ENCODE measurements at places on chromosomes 1 and 21. TPM values are rescaled to one million over a fixed set of nuclear protein-coding genes. Genes with fewer than 3 reads are reported as not detected.

MPL gene
- 1.3 TPM for polyA plus RNA-seq

- no peak for DNase-seq
Measured at GRCh38 chr1:38489844-38490270, 369.7 kb downstream of the RRAGC start.

C1orf94 gene
- not detected for polyA plus RNA-seq

BRINP2 gene
- polyA plus RNA-seq = 0.14 TPM

GRCh38 chr1:162310337-162310736 is 66.3 kb downstream of the SPATA46 start:
- no peak for DNase-seq

DNA sequence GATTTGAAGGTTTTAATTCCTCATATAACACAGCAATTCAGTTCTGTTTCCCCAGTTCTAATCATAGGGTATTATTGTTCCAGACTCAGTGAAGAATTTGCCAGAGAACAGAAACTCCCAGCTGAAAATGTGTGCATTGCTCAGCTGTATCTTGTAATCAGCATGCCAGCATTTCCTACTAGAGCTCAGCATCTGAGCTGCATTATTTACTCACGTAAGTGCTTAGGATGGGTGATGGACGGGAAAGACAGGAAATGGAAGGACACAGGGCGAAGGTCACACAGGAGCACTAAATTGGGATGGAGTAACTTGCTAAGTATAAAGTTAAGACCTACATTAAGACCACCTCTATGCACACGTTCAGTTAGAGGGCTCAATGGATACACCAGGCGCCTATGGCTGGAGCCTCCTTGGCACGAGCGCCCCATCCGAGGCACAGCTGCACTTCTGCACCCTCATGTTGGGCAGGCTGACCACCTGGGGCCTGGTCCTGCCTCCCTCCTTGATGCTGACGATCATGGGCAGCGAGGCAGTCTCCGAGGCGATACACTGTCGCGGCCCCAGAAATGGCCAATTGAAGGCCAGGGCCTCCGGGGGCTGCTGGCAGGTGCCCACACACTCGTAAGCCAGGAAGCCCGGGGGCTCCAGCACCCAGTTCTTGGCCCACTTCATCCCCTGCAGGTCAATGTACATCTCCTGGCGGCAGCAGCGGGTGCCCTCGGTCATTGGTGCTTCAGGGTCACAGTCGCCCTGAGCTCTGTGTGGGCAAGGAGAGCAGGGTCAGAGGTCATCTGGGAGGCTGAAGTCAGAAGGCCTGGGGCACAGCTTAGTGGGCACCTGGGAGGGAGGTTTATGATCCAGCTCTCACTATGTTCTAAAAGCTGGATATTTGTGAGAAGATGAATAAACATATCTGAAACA is 3.7 kb downstream of the LEFTY2 start:
- no peak for DNase-seq

DNA sequence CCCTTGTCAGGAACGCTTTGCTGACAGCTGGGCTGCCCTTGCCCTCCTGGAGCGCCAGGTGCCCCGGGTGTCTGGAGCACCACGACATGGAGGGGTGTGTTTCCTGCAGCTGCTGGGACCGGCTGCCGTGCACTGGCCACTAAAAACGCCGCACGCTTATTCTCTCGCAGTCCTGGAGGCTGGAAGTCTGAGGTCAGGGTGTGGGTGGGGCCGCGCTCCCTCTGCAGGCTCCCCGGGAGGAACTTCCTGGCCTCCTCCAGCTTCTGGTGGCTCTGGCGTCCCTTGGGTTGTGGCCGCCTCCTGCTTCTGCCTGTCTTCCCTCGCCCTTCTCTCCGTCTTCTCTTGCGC is 28.0 kb upstream of the PLCH2 start:
- DNase-seq = no peak

TNNT2 gene
- 59.5 TPM for polyA plus RNA-seq

DNA sequence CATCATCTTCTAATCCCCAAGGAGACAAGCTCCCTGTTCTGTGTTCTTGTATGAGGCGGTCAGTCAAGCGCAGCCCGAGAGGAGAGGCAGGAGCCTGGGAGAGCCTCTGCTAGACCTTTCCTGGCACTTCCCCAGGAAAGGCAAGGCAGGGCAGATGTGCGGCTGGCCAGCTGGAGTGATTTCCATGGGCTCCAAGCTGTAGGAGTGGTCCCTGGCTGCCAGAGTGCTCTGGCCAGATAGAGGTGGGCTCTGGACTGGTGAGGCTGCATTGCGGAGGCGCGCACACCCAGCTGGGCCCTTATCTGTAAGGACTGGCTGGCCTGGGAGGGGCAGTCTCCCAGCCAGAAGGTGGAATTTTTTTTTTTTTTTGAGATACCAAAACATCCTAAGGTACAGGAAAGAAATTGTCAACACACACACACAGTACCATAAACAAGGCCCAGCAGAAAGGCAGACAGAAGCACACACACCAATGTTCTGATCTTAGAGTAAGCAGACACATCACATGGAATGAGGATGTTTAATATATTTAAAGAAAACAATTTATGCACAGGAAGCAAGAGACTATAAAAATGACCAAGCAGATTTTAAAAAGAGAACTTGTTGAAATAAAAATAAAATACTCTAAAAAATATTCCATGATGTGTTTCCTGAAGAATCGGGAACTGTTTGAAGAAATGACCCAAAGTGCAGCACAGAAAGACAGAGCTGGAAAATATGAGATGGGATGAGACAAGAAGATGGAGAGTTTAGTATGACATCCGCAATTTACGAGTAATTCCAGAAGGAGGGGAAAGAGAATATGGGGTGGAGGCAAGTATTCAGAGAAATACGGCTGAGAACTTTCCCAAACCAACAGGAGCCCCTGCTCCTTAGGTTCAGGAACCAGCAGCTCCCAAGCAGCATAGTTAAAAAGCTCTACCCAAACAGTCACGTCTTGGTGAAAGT is 13.4 kb downstream of the IBA57 start:
- no peak for DNase-seq

DNA sequence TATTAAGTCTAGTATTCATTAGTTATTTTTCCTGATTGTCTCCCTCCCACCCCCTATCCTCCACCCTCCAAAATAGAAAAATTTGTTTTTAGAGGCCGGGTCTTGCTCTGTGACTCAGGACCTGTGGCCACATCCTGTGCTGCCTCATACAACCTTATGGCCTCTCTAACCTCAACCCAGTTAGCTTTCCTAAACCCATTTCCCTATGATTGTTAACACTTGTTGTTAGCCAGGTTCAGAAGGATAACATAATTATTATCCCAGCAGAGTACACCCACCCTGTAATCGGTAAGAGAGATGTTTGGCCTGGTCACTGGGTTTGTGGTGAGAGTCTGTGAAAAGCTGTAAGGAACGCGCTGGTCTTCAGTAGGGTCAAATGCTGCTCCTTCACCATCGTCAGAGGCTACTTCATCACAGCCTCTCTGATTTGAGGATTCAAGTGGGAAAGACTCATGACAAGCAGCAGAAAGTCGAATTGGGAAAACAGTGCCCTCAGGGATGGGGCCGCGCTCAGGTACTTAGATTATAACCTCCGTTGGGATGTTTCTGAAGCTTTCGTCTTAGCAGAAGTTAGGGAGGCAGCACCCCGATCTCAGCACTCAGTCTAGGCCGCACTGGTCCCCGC is 35.9 kb upstream of the HMGN1 start:
- DNase-seq = no peak

RUNX3 gene
- 0.60 TPM for polyA plus RNA-seq

DNA sequence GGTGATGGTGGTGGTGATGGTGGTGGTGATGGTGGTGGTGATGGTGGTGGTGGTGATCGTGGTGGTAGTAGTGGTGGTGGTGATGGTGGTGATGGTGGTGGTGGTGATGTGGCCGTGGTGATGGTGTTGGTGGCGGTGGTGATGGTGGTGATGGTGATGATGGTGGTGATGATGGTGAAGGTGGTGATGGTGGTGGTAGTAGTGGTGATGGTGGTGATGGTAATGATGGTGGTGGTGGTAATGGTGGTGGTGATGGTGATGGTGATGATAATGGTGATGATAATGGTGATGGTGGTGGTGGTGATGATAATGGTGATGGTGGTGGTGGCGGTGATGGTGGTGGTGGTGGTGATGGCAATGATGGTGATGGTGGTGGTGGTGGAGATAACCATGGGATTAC is 6.8 kb upstream of the COL6A2 start:
- no peak for DNase-seq

ITLN1 gene
- 1.5 TPM for polyA plus RNA-seq

DNA sequence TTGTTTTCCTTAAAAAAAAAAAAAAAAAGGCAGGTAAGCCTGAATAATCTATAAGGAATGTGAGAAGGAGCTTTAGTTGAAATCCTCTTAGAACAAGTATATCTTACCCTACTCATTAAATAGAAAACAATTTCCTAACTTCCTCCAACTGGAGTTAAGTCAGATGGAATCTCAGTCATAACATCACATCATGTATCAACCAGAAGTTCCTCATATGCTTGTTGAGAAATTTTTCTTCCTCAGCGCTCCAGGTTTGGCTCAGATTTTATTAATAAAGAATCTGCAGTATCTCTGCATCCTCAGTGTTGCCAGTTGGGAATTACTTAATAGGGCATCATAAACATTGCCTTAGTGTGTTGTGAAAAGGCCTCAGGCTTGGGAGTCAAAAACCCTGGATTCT is 37.6 kb downstream of the DUSP10 start:
- DNase-seq = no peak

SIPA1L2 gene
- 30.8 TPM for polyA plus RNA-seq

- no peak for DNase-seq
Measured at GRCh38 chr1:193766329-193766728, 579.9 kb upstream of the B3GALT2 start.

DNA sequence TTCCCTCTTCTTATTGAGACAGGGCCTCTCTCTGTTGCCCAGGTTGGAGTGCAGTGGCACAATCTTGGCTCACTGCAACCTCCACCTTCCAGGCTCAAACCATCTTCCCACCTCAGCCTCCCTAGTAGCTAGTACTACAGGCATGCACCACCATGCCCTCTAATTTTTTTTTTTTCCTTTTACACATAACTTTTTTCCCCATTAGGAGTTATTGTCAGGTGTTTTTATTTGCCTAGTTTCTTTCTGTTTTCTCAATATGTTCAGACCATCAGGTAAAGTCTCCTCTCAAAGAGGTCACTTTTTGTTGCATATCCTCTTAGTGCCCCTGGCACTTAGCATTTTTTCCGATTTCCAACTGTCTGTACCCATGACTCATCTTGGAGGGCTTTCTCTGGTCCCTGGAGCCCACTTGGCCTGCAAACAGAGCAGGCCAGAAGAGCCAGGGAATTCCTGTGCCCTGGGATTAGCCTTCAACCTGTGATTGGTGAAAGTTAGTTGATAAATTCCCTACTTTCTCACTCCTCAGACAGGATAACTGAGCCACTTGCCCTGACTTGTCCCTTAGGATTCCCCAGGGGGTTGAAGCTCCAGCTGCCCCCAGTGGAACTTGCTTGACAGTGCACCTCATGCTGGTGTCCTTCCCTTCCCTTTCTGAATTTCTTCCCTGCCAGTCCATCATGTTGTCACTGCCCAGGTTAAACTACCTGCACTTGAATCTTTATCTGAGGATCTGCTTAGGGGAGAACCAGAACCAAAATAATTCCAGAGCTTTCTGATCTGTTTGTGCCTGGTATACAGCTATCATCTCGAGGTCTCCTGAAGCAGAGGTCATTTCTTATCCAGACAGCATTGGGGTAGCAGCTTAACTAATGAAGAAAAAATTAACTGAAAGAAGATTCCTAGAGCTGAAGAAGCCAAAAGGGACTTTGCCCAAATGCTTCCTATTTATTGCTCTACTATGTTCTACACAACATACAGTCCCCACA is 2.4 kb downstream of the NTPCR start:
- no peak for DNase-seq

GRCh38 chr1:222811671-222812070 is 3.2 kb upstream of the DISP1 start:
- DNase-seq = no peak

TRABD2B gene
- 28.0 TPM for polyA plus RNA-seq

ADAM30 gene
- polyA plus RNA-seq = not detected

NMNAT1 gene
- 21.5 TPM for polyA plus RNA-seq

- DNase-seq = no peak
Measured at GRCh38 chr1:125086611-125087010, 3901.8 kb downstream of the SRGAP2C start.

- no peak for DNase-seq
Measured at GRCh38 chr1:58403894-58404293, 142.6 kb downstream of the OMA1 start.

DNA sequence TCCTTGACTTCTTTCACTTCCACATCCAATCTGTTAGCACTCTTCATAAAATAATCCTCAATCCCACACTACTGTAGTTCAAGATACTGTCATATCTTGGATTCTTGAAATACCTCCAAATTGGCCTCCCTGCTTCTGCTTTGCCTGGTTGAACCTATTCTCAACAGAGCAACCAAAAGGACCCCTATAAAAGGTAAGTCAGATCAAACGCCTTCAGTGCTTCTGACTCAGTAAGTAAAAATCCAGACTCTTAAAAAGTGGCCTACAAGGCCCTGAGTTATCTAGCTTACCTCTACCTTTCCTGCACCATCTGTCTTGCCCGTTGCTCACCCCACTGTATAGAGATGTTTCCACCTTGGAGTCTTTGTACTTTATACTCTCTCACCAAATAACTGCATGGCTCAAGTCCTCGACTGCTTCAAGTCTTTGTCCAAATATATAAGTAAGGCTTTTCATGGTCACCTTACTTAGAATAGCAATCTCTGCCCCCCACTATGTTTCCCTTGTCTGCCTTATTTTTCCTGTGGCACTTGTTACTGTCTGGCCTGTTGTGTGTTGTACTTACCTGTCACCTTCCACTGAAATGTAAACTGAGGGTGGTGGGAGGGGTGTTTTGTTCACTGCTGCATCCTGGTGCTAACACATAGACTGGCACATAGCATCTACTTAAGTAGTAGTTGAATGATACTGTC is 5.1 kb upstream of the PIGV start:
- DNase-seq = no peak

- DNase-seq = no peak
Measured at GRCh38 chr1:95575291-95575690, 341.3 kb downstream of the RWDD3 start.

CD1D gene
- polyA plus RNA-seq = 7.2 TPM

RIPPLY3 gene
- polyA plus RNA-seq = 3.0 TPM

GRCh38 chr21:44927587-44928461 is 7.1 kb upstream of the ITGB2 start:
- DNase-seq = no peak

DNA sequence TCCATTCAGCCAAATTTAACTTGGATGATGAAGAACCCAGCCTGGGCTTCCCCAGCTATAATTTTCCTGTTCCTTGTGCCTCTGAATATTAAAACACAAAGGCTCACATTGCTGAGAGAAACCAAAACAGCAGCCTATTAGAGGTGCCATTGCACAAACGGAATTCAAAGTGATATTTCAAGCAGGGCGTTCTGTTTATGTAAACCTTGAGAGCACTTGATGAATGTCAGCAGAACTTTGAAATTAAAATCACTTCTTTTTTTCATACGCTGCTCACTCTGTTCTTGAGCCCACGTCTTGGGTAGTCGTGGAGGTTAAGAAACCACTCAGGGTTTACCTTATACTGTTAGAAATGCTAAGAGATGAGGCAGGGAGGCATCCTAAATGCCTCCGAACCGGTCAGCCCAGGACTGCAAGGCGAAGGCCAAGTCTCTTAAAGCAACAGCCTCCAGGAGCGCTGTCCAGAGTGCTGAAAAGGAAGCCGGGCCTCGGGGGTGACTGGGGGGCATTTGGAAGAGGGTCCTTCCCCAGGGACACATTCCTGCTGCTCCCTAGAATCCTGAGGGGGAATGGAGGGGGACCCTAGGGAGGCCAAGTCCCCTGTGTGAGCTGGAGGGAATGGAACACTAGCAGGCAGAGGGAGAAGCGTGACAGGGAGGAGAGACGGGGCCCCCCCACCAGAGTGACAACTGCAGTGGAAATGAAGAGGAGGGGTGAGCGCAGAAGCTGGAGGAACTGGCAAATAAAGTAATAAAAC is 154.8 kb upstream of the VAMP3 start:
- peak; percentile 46 for DNase-seq

MAP3K21 gene
- polyA plus RNA-seq = 24.6 TPM

FMO3 gene
- 0.12 TPM for polyA plus RNA-seq

CXADR gene
- polyA plus RNA-seq = 37.0 TPM
